ENCODE measurements at places on chromosomes 6 and 20.

DNA sequence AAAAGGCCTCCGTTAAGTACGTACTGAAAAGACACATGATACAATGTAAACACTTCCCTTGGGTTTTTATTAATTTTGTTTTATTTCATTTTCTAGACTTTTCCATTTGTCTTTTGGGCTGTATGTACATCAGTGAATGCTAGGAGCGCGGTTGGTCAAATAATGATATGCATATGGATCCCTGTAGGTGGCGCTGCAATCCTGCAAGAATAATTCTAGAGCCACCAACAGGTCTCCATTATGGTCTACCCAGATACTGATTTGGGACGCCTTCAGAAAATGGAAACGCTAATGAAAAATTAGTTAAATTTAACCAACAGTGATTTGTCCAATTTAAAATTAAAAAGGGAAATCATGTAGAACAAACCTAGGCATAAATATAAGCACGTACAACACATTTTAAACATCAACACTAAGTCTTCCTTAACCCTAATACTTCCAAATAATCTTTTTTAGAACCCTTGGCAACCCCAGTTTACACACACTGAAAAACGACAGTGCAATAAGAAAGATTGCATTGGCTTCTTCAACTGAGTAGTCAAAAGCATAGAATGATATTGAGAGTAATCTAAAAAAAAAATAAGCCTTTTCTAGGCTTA, 433.5 kb downstream of the RFPL4B start:
- peak; percentile 53 for DNase-seq

DNA sequence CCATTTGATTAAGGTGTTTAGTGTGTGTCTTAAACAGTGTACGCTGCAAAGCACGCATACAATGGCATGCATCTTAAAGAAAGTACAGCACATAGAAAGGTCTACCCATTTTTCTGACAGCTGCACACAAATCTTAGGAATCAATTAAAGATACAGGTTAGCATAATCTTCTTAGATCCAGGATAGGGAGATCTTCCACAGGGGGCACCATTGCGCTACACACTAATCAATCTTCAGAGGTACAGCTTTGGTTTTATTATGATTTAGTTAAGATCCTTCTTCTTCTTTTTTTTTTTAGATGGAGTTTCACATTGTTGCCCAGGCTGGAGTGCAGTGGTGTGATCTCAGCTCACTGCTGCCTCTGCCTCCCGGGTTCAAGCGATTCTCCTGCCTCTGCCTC, 63.7 kb upstream of the BEND3 start:
- DNase-seq, result peak; percentile 5

DNA sequence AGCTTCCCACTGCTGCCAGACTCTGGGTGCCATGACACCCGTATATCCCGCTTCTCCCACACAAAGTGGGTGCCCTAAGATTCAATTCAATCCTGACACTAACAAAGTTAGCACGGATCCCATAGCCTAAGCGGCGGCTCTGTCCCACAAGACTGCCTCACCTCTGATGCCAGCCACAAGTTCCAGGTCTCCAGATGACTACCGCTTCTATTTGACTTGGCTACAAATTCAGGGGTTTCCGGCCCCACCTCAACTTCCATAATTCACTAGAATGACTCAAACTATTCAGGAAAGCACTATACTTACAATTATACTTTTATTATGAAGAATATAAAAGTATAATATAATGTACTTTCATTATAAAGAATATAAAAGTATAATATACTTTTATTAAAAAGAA, 24.8 kb upstream of the SLC22A23 start:
- no peak for DNase-seq

- no peak for DNase-seq
These were observed 473.9 kb downstream of the PKHD1 start for GRCh38 chr6:51613558-51613957.

GRCh38 chr20:58328836-58329235, 19.3 kb downstream of the RAB22A start:
- DNase-seq, result no peak

- DNase-seq, result no peak
These were observed 118.8 kb downstream of the ADTRP start for GRCh38 chr6:11659757-11660156.

DNA sequence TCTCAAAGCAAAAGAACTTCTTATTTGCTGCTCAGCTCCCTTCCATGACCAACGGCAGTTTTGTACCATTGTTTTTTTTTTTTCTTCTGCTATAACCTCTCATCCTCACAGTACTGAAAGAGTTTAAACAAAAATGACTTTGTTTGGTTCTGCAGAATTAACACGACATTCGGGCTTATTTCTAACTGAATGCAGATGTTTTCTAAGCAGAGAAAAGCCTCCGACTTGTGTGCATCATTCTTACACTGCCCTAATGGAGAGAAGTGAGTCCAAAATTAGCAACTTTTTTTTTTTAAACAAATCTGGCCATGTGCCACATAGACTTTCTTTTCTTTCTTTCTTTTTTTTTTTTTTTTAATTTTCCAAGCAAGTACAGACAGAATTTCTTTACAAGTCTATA, 382.7 kb downstream of the HDGFL1 start:
- no peak for DNase-seq

DNA sequence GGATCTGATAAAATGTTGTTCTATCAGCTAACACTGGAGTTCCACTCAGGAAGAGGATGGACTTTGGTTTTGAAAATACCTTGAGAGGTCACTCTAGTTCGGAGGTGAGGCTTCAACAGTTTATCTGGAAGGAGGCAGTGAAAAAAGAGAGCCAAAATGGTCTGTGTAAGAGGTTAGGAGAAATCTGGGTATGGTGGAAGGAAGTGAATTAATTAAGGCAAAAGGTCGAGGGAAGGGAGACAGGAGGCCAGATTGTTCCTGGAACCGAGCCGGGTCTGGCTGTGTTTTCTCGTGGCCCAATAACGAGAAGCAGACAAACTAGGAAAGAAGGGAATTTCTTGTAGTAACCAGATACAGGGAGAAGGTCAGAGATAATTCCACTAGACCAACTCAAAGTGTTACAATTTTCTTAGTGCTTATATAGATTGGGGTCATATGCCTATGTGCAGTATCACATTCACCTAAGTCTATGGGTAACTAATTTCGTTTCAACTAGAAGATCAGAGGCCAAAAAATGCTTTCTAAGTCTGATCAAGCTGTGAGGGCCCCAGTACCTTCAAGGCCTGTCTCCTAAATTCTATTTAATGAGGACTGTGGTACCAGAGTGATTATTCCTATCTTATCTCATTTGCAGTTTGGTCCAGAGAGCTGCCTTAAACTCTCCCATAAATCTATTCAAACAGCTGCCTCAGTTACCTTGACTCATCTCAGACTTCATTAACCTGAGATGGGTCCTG, 96.0 kb upstream of the SNX9 start:
- DNase-seq, result no peak

DNA sequence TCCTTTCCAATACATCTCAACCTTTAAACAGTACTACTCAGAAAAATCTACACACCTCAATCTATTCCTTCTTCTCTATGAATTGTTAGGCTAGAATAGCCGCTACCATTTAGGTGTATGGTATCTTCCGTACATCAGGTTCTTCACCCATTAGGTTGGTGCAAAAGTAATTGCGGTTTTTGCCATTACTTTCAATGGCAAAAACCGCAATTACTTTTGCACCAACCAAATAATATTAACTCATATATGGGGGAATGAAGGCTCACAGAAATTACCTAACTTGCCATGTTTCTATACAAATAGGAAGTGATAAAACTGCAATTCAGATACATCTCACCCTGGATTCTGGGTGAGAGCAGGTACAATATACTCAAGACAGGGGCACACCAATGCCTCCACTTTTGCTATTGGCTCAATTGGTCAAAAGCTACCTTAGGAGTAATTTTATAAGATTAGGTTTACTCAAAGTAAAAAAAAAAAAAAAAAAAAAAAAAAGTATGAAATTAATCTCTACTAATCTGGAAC, 37.7 kb upstream of the ARHGAP18 start:
- no peak for DNase-seq

GRCh38 chr20:25072226-25072811, 9.6 kb downstream of the VSX1 start:
- DNase-seq, result no peak

DNA sequence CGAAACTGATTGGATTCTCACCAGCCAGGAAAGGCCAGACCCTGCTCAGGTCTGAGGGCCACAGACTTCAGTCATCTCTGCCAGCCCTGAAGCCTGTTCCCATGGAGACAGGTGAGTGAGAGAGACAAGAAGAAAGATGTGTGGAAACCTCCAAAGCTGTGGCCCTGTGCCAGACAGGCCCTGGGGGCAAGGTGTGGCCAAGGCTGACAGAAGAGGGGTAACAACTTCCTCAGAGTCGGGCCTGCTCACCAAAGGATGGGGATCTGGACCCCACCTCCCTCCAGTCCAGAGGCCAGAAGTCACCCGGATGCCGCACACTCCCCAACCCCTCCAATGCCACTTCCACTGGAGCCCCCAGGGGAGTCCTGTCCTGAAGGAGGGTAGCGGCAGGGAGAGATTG, 73.6 kb downstream of the MDGA1 start:
- DNase-seq, result no peak

- no peak for DNase-seq
These were observed 120.0 kb downstream of the TMEM242 start for GRCh38 chr6:157203312-157203744.

DNA sequence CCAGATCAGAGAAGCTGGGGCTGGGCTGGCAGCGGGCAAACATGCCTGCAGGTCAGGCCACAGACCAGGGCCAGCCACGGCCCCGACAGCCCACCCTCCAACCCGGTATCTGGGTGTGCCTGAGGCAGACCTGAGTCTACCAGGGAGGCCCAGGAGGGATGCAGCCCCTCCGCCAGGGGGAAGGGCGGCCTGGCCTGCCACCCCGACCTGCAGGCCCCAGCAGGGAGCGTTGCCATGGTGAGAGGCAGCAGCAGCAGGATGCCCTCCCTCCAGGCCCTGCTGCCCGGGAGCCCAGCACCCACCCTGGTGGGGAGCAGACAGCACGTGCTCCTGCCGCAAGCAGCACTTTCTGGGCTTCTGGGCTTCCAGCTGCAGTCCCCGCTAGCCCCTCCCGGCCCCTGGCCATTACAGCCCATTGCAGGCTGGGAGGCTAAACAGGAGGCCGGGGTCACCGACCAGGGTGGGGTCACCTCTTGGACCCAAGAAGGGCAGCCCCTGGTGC, 3.8 kb upstream of the EEF1A2 start:
- no peak for DNase-seq

GRCh38 chr20:61803915-61804751, 261.5 kb downstream of the TAF4 start:
- DNase-seq, result peak; percentile 3

DNA sequence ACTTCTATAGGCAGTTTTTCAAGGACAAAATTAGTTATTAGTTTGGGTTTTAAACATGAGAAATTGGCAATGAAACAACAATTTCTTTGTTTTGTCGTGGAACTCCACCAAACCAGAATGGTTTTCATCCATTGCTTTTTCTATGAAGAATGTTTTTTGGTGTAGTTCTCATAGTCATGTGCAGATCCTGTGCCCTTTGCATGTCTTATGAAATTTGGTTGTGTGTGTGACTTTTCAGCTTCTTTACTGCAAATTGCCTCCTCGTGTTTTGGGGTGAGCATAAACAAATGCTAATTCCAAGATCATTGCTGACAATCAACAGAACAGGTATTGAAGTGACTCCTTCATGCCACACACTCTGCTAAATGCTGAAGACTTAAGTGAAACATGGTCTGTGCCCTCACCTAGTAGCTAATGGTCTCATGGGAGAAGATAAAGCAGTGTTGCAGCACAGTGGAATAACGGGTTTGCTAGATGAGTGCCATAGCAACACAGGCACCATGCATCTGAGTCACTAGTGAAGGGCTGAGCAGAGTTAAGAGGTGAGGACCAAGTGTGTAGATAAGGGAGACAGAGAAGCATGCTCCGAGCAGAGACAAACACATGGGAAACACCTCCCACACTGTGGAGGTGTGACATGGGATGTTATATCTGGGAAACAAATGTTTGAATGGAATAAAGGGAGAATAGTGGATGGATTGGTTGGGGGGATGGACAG, 120.0 kb downstream of the SLC16A10 start:
- no peak for DNase-seq
